ENCODE measurements at places on chromosomes 3 and 15.
A peak's percentile ranks its signal among the peaks of the same experiment; 100 is the strongest.

DNA sequence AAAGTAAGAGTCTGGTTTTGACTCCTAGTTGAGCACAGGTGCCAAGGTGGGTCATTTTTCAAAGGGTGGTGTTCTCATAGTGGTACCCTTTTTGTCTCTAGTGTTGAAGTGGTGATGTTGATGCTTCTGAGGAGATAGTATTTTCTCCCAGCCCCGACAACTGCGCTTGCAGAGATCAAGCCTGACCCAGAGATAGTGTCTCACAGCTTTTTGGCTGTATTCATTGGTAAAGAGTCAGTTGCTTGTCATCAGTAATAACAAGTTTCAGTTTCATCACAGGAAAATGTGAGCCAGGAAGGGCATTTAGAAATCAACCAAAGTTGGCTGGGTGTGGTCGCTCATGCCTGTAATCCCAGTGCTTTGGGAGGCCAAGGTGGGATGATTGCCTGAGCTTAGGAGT lies 139.3 kb downstream of the NFKBIZ start:
- DNase-seq, result no peak

- DNase-seq, result no peak
These were observed 31.3 kb upstream of the FOXP1 start for GRCh38 chr3:71614869-71615268.

DNA sequence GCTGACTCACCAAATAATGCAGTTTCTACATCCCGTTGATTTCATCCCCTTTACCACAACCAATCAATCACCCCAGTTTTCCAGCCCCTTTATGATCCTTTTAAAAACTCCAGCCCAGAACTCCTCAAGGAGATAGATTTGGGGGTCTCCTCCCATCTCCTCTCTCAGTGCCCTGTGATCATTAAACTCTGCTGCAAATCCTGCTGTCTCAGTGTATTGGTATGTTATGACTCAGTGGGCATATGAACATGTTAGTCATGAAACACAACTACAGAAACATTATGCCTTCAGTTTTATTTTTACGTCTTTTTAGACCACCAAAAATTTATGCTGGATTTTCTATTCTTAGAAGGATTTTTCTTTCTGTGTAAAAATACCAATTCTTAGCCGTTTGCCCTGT lies 213.7 kb downstream of the DIPK2A start:
- DNase-seq, result no peak

- no peak for DNase-seq
These were observed 2.2 kb downstream of the BMF start for GRCh38 chr15:40106203-40107161.

DNA sequence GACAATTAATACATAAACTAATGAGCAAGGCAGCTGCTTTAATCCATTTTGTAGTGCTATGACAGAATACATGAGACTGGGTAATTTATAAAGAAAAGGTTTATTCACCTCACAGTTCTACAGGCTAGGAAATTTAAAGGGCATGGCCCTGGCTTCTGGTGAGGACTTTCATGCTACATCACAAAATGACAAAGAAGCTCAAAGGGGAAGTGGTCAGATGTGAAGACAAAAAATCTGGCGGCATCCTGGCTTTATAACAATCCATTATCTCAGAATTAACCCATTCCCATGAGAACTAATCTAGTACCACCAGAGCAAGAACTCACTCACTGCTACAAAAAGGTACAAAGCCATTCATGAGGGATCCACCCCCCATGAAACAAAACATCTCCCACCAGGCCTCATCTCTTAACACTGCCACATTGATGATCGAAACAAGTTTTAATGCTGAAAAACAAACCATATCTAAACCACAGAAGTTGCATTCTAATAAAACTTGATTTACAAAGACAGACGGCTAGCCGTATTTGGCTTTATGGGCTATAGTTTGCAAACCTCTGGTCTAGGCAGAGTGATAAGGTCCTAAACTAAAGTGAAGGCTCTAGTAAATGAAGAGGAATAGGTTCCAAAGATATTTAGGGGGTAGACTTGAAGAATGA lies 44.2 kb downstream of the GSK3B start:
- DNase-seq, result no peak

- DNase-seq, result no peak
These were observed 975.5 kb downstream of the IGSF11 start for GRCh38 chr3:118059096-118059495.

GRCh38 chr15:81023483-81024264 lies 23.0 kb downstream of the TLNRD1 start:
- no peak for DNase-seq

DNA sequence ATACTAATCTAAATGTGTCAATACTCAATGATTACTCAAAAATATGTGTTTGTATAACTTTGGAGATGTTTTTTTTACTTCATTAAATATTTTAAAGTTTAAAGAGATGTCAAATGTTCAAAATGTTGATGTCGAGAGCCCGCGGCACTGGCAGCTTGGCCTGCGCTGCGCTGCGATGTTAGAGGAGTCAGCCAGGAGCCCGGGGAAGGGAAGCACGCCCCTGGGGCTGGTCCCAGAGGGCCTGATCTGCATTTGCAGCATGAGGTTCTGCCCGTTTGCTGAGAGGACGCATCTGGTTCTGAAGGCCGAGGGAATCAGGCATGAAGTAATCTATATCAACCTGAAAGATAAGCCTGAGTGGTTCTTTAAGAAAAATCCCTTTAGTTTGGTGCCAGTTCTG lies 66.4 kb upstream of the ATP2C1 start:
- no peak for DNase-seq

- DNase-seq, result no peak
These were observed 117.9 kb downstream of the LRRC28 start for GRCh38 chr15:99369196-99369595.

DNA sequence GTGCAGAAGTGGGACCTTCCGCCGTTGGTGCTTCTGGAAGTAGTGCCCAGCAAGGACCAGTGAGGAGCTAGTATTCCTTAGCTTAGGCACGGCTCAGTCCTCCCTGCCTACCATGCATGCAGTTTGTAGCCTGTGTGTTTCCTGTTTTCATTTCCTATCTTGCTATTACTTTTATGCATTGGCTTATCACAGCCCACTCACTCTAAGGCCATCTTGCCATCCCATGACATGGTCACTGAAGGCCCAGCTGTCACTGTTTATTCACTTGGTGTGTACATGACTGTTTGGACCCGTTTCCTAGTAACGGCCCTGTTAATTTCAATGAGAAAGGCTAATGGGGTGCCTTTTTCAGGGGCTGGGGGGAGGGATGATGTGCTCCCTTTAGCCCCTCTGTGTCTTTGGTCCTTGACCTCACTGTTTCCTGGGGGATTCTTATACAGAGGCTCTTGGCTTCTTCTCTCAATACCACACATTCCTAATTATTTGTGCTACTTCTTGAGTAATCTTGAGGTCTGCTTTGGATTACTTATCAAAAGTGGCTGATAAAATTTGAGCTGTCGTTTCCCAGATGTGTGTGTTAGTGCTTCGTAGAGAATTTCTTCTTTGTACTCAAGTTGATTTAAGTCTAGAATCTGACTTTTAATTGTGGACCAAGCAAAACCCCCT lies 24.5 kb upstream of the TRAK1 start:
- DNase-seq, result no peak

DNA sequence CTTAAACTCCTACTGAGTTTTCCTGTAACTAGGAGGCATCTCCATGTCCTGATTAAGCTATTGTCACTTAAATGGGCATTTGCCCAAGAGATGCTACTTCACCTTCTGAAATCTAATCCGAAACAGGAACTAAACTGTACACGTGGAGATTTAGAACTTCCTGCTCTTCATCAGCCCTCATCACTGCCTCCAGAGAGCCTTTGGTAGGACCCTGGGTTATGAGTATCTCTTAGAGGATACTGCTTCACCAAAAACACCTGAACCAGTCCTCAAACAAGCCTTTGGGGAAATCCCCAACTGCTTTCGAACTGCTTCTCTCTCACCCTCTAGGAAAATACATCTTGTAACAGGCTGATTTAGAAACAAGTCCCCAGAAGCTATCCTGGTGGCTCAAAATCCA lies 320.3 kb downstream of the GAP43 start:
- no peak for DNase-seq

GRCh38 chr15:101043911-101044624 lies 124.9 kb downstream of the LRRK1 start:
- no peak for DNase-seq

DNA sequence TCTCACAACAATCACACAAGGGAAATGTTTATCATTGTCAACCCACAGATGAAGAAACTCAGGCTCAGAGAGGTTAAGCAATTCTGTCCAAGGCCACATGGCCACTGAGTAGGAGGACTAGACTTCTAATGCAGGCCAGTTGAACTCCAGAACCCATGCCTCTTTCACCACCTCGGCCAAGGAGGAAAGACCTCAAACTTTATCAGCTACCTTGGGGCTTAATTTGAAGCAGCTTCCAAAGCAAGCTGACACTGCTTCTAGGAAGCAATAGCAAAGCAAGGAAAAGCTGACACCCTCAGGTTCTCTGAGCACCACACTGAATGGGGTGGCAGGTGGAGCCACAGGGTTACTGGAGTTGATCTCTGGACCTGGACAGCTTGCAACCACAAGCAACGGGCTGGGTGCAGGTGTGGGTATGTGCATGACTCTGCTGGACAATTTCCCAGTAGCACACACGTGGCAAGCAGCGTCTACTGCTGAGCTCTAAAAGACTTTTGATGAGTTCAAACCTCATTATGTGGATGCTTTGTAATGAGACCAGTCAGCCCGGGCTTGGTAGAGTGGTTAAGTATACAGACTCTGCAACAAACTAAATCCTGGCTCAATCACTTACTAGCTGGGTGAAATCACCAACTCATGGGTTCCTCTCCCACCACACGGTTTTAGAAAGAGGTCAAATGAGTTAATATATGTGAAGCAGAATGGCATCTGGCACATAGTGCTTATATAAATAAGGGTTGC lies 23.1 kb downstream of the CCNL1 start:
- no peak for DNase-seq

DNA sequence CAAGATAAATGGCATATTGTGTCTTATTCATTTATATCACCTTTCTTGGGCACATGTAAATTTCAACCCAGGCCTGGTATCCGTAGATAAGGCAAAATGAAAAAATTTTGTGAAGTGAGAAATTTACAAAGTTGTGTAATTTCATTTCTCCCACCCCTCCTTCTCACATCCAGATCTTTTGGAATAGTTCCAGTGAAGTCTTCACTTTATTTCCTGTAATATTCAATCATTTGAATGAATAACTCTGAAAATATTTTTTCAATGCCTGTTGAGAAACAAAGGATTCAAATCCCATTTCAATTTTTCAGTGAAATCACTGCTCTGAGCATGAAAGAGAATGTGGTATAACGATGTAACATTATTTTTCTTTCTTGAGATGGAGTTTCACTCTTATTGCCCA lies 53.4 kb downstream of the BTLA start:
- no peak for DNase-seq

DNA sequence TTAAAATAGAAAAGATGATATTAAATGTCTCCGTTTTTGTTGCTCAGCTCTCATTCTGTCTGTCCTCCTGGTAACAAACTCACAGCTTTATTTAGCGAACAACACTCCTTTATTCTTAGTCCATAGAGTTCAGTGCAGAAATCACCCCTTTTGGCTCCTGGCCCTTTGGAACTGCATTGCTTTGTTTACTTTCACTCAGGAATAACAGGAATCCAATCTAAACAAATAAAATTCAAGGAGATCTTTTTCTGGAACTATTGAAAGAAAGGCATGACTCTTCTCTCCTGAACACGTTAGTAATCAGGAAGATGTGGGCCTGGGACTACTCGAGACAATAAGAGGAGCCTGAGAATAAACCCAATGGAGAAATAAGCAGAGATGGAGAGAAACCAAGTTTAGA lies 409.2 kb downstream of the DIPK2A start:
- DNase-seq, result no peak

DNA sequence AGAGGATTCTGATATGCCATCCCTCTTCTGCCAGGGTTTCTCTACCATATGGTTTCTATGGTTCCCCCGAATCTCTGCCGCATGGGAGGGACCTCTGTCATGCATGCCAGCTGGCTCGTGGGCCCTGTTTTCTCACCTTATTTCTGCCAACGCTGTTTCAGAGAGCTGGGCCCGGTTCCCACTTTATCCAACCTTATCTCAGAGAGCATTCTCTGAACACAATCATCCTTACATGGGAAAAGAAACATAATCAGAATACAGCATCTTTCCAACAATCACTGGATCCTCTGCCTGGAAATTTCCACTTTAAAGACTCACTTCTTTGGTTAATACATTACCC lies 234.5 kb upstream of the ZBTB20 start:
- no peak for DNase-seq

DNA sequence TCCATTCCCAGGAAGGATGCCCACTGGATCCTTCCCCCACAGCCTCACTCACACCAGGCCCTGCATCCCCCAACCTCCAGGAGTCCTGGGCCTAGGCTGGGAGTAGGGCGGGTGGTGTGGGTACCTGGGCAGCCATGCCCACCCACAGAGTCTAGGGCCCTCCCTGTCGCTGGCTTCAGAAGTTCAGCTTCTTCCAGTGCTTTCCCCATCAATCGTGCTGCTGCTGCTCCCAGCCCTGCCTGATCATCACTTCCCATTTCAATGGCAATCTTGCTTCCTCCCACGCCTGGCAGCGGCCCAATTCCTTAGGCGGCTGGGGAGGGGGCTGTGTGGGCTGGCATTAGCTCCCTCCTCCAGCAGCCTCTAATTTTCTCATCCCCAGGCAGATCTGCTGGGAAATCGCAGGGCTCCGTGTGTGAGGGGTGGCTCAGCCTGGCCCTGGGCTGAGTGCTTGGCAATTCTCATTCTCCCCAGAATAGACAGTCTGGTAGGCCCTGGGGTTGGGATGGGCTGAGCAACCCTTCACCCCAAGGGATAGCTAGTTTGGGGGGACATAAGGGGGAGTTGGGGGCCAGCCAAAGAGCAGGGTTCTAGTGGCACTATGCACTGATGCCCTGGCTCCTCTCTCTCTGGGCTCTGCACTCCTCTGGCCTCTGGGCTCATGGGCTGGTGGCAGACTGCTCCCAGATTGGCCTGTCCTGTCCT lies 66.4 kb downstream of the SCN5A start:
- peak; percentile 2 for DNase-seq

GRCh38 chr3:172185907-172186306 lies 146.5 kb downstream of the FNDC3B start:
- no peak for DNase-seq

DNA sequence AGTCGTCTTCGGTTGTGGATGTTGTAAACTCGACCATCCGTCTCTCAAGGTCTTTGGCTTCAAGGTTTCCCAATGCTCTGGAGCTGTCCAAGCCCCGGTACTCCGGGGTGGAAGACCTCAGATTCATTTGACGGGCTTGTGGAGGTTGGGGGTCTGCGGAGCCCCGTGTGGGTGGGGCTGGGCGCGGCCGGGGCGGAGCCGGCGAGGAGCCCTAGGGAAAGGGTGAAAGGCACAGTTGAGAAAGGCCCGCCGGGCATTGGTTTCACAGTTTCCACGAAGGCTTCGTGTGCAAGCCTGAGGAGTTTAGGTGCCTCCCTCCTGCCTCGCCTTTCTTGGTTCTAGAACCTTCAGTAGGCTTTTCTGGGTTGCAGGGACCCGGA lies 360 bp upstream of the MGA start:
- no peak for DNase-seq

- no peak for DNase-seq
These were observed 14.5 kb downstream of the APBA2 start for GRCh38 chr15:28900041-28900891.

- DNase-seq, result no peak
These were observed 38.4 kb downstream of the LIMD1 start for GRCh38 chr3:45632956-45633355.
